ENCODE measurements at places on chromosomes 6 and 20.

DNA sequence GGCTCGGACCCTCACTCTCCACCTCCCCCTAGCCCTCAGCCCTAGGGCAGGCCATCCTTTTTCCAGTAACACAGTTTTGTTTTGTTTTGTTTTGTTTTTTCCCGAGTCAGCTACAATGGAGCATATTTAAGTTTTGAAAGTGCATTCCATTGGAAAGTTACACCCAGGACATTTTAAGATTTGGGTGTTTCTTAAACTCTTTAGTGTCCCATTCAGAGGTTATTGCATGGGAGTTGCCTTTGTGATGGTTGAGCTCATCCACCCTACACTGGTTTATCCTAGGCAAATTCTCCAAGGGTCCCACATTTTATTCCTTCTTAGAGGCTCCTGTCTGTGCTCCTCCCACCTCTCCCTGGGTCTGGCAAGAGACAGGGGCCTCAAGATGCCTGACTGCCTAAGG is 58.9 kb downstream of the THBS2 start:
- no peak for DNase-seq

DNA sequence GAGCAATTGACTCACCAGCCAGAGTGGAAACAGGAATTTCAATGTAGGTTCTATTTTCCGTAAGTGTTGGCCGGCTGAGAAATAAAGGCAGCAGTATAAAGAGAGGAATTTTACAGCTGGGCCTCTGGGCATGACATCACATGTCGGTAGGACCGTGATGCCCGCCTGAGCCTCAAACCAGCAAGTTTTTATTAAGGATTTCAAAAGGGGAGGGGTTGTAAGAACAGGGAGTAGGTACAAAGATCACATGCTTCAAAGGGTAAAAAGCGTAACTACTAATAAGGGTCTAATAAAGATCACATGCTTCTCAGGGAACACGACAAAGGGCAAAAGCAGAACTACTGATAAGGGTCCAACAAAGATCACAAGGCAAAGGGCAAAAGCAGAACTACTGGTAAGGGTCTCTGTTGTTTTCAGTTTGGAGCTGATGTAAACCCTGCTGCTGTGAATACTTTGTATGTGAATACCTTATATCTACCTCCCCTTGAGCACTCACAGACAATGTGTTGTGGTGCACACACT is 9.0 kb upstream of the TULP4 start:
- DNase-seq, result no peak

- DNase-seq, result no peak
Observed at GRCh38 chr20:21395051-21395665, 2.2 kb downstream of the NKX2-4 start.

DNA sequence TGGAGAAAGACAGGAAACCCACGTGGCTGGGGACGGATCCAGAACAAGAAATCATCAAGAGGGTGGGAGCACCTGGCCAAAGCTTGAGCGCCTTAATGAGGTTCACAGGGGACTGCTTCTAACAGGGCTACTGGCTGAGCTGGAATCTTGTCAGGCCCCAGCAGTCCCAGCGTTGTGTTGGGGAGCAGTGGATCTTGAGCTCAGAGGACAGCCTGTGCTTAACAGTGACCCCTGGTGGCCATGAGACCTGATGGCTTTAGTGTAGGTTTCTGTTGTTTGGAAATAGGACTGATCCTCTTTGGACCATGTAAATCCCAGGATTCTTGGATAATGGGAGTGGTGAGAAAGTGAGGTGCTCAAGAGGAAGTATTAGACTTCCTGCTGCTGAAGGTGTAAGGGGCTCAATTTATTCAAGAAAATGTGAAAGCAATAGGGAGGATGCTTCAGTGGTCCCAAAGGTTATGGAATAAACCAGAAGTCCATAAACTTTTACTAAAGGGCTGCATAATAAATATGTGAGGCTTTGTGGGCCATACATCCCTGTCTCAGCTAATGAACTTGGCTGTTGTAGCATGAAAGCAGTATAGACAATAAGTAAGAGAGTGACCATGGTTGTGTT is 216.2 kb downstream of the NFATC2 start:
- DNase-seq, result no peak

GRCh38 chr6:150004101-150004782 is 21.1 kb downstream of the RAET1L start:
- DNase-seq, result no peak

- no peak for DNase-seq
Observed at GRCh38 chr20:11063444-11063843, 389.6 kb upstream of the JAG1 start.
